Naive B cell (primary cell): ENCODE measurements at places on chromosomes 13 and 19. TPM values are rescaled to one million over a fixed set of nuclear protein-coding genes. Genes with fewer than 3 reads are reported as not detected.
A peak's percentile ranks its signal among the peaks of the same experiment; 100 is the strongest.

GRCh38 chr13:74329962-74330361, 195.8 kb upstream of the KLF12 start:
- DNase-seq: no peak

GRCh38 chr19:11111771-11112144, 22.5 kb downstream of the LDLR start:
- DNase-seq: no peak

- no peak for DNase-seq
Observed at GRCh38 chr13:108981407-108981806, 352.0 kb downstream of the MYO16 start.

DNA sequence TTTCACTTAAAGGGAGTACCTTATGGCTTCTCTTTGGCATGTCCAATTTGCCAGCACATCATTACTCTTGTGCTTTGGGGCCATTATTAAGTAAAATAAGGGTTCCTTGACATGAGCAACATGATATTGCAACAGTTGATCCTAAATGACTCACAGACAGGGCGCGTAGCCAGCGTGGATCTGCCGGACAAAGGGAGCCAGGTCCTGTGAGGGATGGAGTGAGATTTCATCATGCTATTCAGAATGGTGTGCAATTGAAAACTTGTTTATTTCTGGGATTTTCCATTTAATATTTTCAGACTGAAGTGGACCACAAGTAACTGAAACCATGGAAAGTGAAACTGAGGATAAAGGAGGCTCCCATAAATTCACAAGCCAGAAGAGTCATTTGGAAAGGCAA, 48.6 kb upstream of the WASF3 start:
- no peak for DNase-seq

- no peak for DNase-seq
Observed at GRCh38 chr13:39887387-39887786, 231.9 kb downstream of the COG6 start.

DNA sequence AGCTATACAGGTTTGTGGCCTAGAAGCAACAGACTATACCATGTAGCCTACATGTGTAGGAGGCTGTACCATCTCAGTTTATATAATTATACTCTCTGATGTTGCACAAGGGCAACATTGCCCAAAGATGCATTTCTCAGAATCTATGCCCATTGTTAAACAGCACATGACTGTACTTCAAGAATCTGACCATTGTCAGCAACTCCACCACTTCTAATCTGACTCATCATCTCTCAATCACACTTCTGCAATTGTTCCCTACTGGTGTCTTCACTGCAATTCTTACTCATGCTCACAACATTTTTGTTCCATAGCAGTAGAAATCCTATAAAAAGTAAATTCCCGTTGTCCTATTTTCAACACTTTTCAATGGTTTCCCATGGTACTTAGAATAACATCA, 63.9 kb upstream of the ATXN8OS start:
- DNase-seq: no peak

DNA sequence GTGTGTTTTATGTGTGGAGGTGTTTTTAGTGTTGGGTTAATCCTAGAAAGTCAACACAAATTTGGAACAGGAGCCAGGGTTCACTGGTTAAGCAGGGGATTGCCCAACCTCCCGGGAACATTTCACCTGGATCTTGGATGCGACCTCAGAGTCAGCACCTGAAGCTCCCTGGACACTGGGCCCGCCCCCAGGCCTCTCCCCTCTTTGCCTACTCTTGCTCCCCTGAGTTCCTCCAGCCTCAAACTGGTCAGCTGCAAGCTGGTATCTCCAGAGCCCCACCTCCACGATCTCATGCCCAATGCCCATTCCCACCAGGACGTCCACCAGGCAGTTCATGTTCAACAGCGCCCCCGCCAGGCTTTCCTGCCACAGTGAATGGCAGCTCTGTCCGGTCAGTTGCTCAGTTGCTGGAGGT, 9.7 kb downstream of the HSD17B14 start:
- DNase-seq: no peak

DNA sequence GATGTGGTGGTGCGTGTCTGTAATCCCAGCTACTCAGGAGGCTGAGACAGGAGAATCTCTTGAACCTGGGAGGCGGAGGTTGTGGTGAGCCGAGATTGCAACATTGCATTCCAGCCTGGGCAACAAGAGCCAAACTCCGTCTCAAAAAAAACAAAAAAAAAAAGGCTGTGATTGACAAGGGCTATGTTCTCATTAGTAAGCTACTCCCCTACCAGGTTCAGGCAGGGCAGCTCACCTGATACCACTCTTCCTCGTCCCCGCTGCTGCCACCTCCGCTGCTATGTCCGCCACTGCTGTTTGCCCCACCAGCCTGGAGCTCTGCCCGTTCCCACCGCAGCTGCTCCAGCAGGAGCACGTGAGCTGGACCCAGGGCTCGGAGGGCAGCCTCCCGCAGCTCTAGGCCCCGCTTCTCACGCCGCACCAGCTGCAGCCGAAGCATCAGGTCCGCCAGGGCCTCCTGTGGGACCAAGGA, 9.4 kb downstream of the USHBP1 start:
- no peak for DNase-seq

GRCh38 chr13:79190932-79191331, 215.1 kb downstream of the RBM26 start:
- peak; percentile 31 for DNase-seq

- no peak for DNase-seq
Observed at GRCh38 chr13:75904012-75904411, 267.9 kb downstream of the LMO7 start.

- no peak for DNase-seq
Observed at GRCh38 chr19:37078717-37079032, 442 bp downstream of the ZNF420 start.

DNA sequence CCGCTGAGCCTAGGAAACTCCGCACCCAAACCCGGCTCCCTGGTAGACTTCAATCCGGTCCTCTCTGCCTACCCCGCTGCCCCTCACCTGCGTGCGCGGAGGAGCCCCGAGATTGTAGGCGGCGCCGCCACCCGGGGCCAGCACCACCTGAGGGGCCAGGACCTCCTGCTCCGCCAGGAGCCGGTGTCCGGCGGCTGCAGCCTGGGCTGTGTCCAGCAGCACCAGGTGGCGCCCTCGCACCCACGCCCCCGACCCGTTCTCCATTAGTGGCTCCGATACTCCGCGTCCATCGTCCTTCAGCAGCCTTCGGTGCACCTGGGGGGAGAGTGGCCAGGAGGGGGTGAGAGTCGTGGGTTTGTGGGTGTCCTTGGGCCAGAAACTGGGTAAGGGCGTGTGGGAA, 18.5 kb downstream of the MAN2B1 start:
- DNase-seq: no peak

GRCh38 chr19:52749780-52750179, 14.9 kb upstream of the ZNF611 start:
- no peak for DNase-seq

DNA sequence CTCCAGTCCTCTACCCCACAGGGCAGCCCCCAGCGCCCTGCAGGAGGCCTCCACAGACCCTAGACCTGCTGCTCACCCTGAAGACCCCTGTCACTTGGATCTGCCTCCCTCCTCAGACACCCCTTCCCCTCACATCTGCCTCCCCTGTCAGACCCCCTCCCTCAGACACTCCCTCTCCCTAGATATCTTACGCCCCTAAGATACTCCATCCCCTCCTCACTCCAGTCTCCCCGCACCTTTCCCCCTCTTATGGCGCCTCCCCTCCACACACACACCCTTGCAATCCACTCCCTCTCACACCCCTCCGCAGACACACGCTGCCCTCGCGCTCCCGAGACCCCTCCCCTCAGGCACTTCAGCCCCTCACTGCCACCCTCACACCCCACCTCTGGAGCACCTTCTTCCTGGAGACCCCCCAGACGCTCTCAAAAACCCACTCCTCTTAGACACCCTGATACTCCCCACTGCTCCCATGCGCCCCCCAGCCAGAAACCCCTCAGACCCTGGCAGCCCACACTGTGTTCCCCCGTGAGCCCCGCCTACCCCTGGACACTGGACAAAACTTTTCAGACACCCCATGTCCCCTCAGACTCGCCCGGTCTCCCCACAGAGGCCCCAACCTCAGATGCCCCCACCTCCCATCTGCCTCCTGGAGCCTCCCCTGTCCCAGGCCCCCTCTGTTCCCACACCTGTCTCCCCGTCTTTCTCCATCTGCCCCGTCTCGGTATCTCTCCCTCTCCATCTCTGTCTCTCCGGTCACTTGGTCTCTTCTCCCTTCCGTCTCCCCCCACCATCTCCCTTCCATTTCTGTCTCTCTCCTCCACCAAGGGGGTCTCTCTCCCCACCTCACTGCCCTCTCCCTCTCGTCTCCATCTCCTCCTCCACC, 14.5 kb downstream of the ERFL start:
- no peak for DNase-seq

DNA sequence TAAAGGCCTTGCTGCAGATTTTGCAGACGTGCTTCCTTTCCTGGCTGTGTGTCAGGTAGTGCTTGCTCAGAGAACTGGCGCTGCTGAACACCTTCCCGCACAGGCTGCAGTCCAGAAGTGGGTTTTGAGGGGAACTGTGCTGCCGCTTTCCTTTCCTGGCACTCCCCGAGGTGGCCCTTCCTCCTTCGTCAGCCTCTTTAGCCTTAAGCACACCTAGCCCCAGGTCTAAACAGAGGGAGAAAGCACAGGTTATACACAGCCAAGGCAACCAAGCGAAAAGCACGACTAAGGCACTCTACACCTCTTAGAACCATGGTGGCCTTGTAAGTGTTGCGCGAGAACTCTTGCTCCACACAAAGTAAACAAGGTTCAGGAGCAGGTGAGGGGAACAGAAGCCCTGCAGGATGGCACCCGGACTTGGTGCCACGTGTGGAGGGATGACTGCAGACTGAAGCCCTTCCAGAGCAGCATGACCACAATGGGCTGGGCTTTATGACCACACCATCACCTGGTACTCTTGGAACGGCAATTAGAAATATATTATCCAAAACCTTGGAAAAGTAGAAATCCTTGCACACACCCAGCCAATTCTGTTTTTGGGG, 23.6 kb downstream of the ZNF541 start:
- DNase-seq: no peak

DNA sequence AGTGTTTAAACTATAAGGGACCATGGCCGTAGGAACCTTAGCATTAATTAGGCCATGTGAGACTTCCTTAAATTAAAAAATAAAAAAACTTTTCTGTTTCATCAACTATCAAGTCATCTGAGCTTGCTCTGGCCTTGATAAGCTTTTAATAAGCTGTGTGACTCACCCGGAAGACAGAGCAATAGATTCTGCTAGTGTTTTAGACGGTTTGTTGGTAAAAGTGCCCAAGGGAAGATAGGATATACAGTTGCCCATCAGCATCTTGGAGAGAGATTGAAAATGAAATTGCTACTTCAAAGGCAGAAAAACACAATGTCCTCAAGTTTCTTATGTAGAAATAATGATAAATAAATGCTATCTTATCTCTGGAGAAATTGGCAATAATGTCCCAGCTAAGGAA, 31.2 kb upstream of the RCBTB2 start:
- DNase-seq: no peak

DNA sequence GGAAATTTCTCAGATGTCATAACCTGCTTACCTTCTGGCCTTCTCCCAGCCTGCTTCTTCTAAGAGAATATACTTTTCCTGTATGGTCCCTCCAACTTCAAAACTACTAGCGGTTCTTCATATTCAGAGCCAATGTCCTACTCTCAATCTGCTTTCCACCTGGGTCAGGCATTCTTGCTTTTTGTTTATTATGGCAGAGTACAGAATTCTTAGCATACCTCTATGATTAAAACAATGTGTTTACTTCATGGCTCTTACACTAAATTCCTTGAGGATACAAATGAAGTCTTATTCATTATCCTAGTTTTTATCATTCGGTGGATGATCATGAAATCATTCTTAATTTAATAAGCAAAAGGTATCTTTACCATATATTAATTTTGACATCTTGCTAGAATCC, 484.2 kb upstream of the SLITRK1 start:
- no peak for DNase-seq

DNA sequence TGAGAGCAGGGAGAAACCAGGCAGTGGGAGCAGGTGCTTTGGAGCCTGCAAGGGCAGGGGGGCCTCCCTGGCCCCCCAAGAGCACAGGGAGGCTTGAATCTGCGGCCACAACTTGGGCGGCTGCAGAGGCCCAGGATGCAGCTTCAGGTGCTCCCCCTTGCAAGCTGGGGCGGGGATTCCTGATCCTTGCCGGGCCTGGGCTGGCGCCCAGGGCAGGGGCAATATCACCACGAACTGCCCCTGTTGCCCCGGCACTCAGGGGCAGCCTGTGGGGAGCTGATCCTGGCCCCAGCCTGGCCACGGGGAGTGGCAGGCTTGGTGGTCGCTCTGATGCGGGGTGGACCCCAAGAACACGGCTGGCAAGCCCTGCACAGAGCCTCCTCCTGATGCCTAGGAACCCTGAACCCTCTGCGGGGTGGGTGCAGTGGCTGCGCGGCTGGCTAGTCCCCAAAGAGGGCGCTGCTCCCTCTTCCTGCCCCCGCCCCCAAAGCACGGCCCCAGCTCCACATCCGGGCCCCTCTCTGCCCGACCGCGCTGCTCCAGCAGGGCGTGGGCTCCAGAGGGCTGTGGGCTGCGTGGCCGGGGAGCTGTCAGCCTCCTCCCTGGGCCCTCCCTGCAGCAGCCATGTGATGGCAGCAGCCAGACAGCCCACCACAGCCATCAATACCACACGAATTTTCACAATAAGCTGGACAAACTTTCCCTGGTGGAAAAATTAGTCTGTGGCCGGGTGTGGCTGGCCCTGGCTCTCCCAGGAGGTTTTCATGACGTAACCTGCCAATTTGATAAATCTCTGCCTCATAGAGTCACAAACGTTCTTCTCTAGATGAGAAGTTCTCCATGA, 21.0 kb downstream of the TNFSF9 start:
- DNase-seq: no peak

DNA sequence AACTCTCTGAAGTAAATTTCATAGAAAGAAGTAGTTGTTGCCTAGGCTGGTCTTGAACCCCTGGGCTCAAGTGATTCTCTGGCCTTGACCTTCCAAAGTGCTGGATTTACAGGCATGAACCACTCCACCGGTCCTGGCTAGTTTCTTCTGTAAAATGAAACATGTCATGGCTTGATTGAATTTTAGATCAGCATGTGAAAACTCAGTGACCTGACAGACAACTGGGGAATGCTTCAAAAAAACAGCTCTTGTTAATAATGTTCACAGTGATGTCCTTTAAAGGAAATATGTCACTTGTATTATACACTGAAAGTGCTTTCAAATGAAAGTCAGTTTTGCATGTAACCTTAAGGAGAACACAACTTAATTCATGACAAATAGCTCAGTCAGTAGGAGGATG, 118.2 kb downstream of the KLF5 start:
- DNase-seq: no peak

GRCh38 chr13:50387051-50387581, 371.9 kb downstream of the KCNRG start:
- DNase-seq: no peak

GRCh38 chr13:30446126-30446500, 19.6 kb downstream of the HMGB1 start:
- no peak for DNase-seq

GRCh38 chr13:42239644-42240043, 32.3 kb upstream of the AKAP11 start:
- DNase-seq: no peak

- peak; percentile 17 for DNase-seq
Observed at GRCh38 chr13:39956036-39956435, 300.6 kb downstream of the COG6 start.

Gene GNG7
- polyA plus RNA-seq: 64.0 TPM

Gene LGI4
- not detected for polyA plus RNA-seq

Gene ZNF677
- 31.5 TPM for polyA plus RNA-seq

Gene S1PR4
- polyA plus RNA-seq: 489 TPM

Gene ZNF816
- 19.7 TPM for polyA plus RNA-seq

Gene CRB3
- not detected for polyA plus RNA-seq

Gene CDK8
- 4.1 TPM for polyA plus RNA-seq

Gene EFNA2
- not detected for polyA plus RNA-seq

Gene CCDC169
- polyA plus RNA-seq: not detected
